ENCODE measurements at places on chromosomes 4 and X.
A peak's percentile ranks its signal among the peaks of the same experiment; 100 is the strongest.

DNA sequence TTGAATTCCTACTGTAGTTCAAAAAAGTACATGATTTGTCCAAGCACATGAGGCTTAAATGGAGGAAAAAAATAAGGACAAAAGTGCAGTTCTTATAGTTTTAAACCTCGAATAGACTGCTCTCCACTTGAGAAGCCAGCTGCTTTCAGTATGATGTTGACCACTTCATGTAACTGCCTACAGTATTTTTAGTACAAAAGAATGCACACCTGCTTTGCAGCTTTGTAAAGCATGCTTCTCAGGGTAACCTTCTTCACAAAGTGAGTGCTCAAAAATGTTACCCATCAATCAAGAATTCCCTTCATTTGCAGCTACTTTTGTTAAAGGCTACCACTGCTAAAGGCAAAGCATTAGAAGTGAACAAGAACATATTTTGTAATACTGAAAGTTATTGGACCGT is 83.4 kb upstream of the FAM47B start:
- no peak for DNase-seq

DNA sequence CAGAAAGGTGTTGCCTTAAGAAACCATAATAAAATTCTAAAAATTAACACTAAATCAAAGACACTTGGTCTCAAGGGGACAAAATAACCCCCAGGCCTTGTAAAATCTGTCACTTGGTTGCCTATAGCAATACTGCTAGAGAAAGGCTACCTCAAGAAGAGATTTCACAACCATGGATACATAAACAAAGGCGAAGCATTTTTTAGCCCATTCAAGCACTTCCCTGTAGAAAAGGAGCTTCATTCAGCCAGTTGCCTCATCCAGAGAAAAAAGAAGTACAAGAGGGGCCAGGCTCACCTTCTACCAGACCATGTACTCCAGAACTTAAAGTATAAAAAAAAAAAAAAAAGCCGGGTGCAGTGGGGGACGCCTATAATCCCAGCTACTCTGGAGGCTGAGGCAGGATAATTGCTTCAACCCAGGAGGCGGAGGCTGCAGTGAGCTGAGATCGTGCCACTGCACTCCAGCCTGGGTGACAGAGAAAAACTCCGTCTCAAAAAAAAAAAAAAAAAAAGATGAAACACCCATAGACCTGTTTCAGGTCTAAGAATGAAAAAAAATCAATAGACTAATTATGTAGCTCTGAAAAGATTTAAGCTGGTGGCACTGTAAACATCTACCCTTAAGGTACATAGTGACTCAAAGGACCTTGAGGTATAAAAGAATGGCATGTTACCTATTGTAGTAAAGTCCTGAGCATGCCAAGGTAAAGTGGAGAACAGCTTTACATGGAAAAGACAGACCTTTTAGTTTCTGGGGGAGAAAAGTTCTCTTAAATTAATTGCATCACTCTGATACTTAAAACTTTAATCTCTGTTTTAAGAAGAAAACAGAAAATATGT is 18.0 kb downstream of the RUFY3 start:
- peak; percentile 34 for DNase-seq

- DNase-seq: no peak
These were observed 7.0 kb downstream of the TMSB4X start for GRCh38 chrX:12981880-12982279.

DNA sequence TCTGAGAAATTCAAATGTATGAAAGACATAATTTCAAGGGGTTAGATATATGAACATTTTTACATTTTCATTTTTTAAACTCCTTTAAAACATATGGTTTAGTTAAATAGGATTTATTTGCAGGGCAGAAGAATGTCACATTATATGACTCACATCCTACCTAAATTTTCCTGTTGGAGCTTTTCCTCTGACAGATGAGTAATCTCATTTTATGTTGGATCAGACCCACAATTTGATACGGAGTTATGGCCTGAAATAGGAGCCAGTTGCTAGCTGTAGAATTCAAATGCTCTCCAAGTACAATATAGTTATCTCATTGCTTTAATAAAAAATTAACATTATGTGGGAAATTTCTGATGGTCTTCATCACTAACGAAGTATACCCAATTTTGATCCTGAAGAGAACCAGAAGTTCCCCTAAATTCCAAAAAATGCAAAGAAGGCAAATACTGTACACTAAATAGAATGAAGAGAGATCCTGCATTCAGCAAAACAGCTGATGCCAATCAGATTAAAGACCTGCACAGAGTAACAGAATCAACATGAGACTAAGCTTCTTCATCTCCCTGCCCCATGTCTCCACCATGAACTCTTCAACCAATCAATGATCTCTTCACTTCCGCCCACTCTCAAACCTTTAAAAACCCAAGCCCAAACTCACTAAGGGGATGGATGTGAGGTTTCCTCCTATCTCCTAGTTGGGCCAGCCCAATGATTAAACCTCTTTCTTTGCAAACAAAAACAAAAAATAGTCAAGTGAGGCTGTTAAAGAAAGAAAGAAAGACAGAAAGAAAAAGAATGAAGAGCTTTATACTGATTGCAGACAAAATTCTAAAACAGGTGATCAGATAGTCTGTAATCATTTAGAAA is 10.9 kb upstream of the EXOSC9 start:
- peak; percentile 86 for DNase-seq

- peak; percentile 20 for DNase-seq
These were observed 250.1 kb downstream of the SNCA start for GRCh38 chr4:89586864-89587263.

All from IMR-90 (cell line).